PC-3 (cell line): ENCODE measurements at places on chromosomes 16 and 17.

- DNase-seq: peak; percentile 56
Observed at GRCh38 chr16:87416826-87417527, 24.8 kb downstream of the MAP1LC3B start.

- DNase-seq: no peak
Observed at GRCh38 chr17:81898885-81899284, 3.2 kb upstream of the NPB start.

GRCh38 chr17:51052235-51052634 lies 68.4 kb downstream of the SPAG9 start:
- DNase-seq: no peak

GRCh38 chr16:2420035-2420434 lies 9.2 kb upstream of the CCNF start:
- no peak for DNase-seq

DNA sequence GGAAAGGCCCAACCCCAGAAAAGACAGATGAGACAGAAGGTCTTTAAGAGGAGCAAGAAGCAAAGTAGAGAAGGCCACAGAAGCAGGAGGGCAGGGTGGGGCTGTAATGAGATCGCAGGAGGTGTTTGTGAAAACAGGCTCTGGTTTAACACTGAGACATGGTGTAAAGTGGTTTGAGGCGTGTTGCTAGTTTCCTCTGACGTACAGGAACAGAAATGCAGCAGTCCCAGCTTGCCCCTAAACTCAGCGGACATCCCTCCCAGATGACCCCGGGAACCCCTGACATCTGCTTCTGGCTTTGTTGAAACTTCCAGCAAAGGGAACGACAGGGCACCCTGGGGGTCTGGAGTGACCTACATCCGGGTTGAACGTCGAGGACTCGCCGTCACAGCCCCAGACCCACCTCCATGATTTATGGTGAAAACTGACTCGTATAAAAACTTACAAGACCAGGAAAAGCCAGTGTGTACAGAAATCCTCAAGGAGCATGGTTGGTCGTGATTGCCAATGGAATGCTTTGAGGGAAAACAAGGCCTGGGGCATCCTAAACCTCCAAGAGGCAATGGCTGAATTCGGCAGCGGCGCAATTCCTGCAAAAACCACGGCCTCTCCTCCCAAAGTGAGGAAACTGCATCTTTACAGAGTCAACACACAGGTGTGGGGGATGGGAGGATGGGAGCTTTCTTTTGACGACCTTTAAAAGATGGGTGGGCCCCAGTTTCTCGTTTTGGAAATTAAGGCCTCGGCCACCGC lies 25.8 kb downstream of the LITAF start:
- DNase-seq: no peak

GRCh38 chr16:51535591-51535990 lies 384.5 kb upstream of the SALL1 start:
- no peak for DNase-seq

GRCh38 chr16:23650674-23651416 lies 9.6 kb downstream of the DCTN5 start:
- DNase-seq: peak; percentile 35

- peak; percentile 100 for DNase-seq
Observed at GRCh38 chr17:54968262-54968987, at the start of the genes COX11 and STXBP4. TSS of gene COX11 (minus strand) at chr17:54968654. CDS start at chr17:54968646, 8 bp downstream. TSS of gene STXBP4 (plus strand) at chr17:54968765. CDS start at chr17:54986220, 17,455 bp downstream.

DNA sequence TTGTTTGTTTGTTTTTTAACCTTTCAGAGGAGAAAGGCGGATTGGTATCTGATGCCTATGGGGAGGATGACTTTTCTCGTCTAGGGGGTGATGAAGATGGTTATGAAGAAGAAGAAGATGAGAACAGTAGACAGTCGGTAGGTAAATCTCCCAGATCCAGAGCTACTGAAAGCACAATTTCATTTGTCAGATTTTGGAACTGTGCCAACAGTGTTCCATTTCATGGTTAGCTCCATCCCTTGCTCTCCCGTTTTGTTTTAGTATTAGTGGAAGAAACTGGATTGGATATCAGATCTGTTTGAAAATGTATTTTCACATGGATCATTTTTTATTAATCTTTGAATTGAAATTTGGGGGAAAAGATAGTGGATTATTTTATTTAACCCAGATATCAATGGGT lies 1.4 kb downstream of the SAP30BP start:
- DNase-seq: no peak

- no peak for DNase-seq
Observed at GRCh38 chr17:34245351-34245905, 9.7 kb upstream of the CCL2 start.

DNA sequence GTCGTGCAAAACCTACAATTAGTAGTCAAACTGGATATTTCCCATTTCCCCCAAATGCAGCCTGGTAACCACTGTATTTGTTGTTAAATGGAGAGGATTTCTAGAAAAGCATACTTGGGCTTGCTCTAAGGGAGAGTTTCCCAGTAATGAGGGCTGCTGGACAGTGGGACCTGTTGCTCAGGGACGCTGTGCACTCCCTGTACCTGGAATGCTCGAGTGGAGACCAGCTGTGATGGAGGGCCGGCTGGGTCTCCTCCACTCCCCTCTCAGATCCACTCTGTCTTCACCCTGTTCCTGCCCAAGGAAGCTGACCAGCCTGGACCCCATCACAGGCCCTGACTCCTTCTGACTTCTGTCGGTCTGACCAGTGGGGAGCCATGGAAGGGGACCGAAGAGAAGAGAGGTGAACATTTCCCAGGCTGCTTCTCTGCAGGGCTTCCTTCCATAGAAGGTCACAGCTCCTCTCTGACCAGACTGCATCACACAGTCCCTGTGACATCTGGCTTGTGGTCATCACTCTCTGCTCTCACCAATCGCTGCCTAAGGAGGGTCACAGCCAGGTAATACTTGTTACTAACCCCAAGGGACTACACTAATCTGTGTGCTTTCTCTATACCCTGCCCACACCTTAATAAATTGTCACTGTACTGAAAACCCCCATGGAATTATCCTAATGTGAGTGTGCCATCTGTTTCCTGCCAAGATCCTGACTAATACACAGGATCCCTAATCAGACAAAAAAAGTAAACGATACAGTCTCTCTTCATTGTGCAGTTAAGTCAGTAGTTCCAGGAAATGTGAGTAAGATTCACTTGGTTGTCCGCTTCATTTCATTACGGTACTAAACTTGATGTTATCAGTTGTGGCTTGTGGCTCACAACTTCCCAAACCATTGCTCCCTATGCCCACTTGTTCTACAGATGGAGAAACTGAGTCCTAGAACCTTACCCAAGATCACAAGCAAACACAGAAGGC lies 102.4 kb downstream of the CCT6B start:
- peak; percentile 2 for DNase-seq

GRCh38 chr16:50696575-50697420 lies 3.4 kb downstream of the NOD2 start:
- peak; percentile 42 for DNase-seq

GRCh38 chr17:33199571-33200510 lies 93.3 kb downstream of the ASIC2 start:
- DNase-seq: peak; percentile 76

GRCh38 chr17:12789481-12790248 lies at the start of gene ARHGAP44:
TSS of gene ARHGAP44 (plus strand) at chr17:12789498. CDS start at chr17:12789839, 341 bp downstream.
- DNase-seq: no peak

- DNase-seq: no peak
Observed at GRCh38 chr17:57328109-57328882, 72.0 kb downstream of the MSI2 start.
